ENCODE measurements at places on chromosomes 6 and 20.

GRCh38 chr6:158081657-158081935, 86.5 kb downstream of the SERAC1 start:
- no peak for DNase-seq

DNA sequence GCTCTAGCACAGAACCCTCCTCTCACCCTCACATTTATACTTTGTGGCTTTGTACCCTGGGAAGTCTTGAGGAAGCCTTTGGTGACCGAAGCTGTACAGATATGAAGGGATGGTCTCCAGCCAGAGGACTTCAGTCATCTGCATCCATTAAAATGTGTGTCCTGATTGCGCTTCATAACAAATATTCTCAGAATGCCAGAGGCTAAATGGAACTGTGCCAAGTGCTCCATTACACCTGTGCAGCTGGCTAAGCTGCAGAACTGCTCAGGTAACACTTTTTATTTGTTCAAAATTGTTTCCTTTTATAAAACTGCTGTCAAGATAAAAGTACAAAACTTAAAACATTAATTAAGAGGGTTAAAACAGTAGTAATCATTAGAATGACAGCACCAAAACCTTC, 22.3 kb downstream of the TPBG start:
- no peak for DNase-seq

DNA sequence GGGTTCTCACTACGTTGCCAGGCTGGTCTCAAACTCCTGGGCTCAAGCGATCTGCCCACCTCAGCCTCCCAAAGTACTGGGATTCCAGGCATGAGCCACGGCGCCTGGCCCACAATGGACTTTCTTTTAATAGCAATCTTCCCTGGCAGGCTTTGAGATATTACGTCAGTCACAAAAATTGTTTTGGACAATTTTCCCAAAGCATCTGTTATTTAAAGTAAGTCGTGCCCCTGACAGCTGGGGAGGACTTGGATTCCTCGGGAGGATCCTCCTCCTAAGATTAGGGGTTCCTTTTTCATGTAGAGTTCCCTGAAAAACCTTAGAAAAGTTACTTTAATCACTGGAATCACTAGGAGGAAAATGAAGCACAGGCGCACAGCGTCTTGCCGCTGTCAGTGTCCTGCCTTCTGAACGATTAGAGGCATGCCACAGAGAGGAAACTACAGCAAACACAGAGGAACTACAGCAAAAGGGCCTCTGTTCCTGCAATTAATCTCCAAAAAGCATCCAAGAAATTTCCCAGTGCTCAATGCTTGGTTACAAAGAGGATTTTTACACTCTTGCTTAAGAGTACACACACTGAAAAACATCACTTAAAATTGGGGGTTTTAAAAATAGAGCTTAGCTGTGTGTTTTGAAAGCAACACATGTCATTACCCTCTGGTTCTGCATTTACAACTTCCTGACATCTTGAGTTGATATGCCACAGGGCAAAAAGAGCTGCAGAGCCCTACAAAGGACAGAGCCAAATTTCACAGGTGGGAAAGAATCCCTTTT, 4.5 kb downstream of the ACSS1 start:
- DNase-seq: no peak

DNA sequence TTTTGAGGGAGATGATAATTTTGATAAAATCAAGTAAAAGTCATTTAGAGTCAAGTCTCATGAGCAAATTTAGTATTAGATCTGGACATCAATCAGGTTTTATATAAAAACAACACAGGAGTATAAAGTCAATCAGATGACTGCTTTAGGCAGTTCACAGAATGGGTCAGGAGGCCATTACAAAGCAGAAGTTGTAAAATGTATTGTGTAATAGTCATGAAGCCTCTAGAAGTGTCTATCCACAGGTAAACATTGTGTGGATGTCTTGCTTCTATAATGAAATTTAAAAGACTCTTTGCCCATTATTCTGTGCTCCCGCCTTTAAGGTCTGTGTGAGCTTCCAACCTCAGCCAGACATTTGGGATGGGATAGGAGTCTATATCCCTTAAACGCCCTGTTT, 28.8 kb downstream of the MAP7 start:
- DNase-seq: no peak

DNA sequence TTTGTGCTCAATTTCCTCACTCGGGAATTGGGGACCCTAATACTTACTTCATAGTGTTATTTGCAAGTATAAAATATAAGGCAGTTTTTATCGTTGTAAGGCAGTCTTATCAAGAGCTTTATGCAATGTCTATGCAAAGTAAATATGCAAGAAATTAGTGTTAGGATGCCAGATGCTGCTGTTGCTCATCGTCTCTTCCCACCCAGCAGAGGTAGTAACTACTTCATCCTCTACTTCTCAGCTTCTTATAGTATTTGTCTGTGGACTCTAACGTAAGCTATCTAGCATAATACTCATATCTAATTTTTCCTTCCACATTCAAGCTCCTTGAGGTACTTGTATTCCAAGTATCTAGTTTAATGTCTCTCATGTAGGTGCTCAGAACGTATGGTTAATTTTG, 11.6 kb downstream of the PLCG1 start:
- DNase-seq: no peak

DNA sequence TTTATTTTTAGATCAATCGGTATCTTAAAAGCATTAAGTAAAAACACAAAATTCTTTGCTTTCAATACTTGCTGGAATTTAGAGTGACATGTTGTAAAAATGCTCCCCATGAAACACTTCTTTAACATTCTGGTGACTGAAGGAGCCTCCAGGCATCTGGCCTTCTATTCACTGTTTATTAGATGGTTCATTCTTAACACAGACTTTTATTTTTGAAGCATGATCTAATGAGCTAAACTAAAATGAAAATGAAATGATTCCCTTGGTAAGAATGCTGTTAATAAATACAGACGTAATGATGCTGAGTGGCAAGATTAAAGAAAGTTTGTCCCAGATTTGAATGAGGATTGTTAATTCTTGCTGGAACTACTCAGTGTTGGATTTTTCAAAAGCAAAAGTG, 698.4 kb downstream of the TENT5A start:
- DNase-seq: no peak

DNA sequence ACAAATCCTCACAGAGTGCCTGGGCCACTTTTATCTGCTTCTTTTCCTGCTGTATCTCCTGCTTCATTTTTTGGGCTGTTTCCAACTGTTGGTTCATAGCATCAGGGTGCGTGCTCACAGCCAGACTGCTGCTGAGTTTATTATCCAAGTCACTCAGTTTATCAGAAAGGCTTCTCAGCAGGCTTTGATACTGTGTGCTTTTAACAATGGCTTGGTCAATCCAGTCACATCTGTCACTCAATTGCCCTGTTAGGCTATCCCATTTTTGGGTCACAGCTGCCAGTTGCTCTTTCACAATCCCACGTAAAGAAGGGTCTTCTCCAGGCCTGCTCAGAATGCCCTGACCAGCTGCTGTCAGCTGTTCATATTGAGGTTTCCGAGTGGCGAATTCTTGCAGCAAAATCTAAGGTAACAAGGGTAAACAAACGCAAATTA, 87.2 kb downstream of the DST start:
- no peak for DNase-seq

DNA sequence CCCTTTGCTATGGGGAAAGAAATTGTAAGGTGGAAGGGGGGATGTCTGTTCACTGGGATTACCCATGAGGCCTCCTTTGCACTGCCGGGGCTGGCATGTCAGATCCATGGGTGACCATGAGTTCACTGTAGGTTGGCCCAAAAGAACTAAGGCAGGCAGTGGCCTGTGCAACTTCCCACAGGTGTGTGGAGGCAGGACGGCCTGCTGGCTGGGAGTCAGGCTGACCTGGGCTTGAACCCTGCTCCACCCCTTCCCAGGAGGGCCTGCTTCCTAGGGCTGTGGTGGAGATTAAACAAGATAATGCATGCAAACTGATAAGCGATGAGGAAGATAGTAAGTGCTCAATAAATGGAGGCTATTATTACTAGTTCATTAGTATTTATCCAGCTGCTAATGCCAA, 163.0 kb downstream of the EYA2 start:
- DNase-seq: no peak

DNA sequence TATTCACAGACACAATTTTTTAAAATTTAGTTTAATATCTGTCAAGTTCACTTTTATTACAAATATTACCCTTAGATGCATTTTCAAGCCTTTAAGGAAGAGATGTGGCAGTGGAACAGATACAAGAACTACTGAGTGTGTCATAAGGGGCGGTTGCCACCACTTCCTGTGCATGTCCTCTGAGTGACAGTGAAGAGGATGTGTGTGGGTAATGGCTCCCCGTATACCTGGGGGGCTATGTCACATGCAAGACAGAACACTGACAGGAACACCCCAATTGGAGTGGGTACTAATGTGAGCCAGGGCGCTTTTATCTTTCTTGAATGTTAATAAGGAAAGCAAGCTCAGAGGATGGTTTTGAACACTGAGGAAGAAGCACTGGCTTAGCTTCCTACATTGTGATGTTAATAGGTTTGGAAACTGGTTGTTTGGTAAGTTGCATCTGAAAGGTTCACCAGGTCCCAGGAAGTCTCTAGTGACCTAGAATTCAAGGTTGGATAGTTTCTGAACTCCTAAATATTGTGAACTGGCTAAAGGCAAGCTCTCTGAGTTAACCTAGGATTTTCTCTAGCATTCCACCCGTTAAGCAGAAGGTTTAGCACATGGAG, 83.4 kb upstream of the ASF1A start:
- no peak for DNase-seq

DNA sequence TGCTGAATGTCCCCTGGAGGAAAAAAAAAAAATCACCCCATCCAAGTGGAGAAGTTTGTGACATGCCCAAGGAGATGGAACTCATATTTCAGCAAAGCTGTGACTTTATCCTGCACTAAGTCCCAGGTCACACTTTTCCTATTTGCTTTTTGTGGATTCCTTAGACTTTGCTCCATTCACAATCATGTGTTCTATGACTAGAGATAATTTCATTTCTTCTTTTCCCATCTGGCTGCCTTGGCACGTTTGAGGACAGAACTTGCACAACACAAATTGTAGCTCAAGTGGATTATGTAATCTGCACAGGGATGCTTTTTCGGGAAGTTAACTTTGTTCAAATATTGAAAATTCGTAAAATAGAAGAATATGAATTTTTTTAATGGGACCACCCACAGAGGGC, 100.7 kb upstream of the PTPN1 start:
- DNase-seq: no peak

DNA sequence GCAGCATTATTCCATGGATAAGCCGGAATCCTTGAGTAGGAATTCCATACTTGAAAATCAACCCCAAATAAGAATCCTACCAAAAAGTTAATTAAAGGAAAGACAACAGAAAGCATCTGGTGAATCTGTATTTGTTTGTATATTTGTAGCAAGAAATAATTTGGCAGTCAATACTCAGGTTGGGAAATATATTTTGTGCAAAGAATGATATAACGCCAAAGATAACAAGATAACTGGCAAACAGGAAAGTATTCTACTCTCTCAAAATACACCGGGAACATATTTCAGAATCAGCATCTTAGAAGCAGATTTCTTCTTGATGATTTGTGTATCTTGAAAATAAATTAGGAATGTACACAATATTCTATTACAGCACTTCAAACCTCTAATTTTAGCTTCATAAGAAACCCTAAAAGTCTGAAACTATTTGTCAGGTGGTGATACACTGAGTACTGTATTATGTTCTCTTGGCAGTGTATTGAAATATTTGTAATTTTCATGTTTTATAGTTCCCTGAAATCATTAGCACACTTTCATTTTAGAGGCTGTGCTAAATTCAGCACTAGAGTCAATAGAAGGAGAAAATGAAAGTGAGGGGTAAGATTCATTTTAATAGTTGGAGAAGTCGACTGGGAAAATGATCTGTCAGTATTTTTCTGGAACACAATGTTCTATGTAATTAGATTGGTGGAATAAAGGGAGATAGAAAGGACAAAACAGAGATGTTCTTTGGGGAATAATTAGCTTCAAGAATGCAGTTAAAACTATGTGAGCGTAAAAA, 879.7 kb upstream of the GJE1 start:
- no peak for DNase-seq

DNA sequence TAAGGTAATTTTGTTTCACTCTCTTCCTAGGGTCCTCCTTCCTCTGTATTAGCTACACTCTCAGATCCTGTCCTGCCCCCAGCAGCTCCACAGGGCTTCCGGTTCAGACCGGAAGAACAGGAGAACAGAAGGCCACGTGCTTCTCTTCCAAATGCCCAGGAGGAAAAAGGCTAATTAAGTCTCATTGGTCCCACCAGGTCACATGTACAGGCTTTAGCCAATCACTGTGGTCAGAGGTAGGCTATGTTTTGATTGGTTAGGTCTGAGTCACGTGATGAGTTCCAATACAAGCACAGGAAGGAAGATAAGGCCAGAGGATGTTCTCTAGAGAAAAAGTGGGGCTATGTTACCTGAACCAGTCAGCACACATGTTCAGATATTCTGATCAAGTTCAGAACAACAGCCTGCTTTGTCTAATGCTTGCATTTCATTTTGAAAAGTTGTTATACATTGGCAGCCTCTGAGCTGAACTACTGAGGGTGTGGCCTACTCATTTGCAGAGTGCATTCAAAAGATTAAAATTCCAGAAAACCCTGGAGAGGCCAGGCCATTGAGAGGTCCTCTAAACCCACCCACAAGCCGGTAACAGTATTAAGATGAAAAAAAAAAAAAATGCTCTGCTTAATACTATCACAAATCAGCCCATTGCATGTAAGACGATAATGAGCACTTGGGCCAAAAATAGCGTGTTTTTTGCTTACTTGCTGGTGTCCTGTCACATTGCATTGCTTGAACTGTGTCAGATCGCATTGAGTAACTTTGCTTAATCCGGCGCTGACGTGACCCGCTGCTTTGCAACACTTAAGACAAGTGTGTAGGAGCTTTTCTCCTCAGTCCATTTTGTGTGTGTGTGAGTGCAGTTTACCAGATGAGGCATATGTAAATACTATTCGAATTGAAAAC, 170.3 kb downstream of the TSHZ2 start:
- no peak for DNase-seq

DNA sequence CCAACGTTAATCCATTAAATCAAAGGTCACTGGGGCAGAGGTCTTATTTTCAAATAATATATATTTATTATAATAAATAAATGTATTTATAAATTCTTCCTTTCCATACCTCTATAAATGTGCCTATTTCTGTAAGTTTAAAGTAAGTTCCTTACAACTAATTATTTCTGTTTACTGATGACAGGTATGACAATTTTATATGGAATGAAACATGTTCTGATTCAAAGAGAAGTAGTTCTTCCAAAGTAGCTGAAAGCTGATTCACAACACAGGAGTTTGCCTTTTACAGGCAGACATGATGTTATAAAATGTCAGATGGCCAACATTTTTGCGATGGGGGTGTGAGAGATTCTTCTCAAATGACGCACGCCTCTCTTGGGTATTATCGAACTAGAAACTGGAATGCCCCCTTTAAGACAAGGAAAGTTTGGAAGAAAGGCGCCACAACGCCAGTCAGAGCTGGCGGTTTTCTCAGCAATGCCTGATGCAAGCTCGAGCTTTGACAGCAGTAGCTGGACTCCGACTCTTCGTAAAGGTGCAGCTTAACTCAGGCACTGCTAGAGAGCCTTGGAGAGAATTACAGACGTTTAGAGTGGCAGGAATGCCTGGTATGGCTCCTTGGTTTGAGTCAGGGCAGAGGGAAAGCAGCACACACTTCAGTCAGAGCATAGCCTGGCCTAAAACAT, 92.1 kb downstream of the FOXC1 start:
- no peak for DNase-seq

All from hematopoietic multipotent progenitor cell treated with erythropoietin and hydrocortisone succinate and interleukin-3 and kit ligand, for 17 days (in vitro differentiated cells).